ENCODE measurements at places on chromosomes 6 and 20.

DNA sequence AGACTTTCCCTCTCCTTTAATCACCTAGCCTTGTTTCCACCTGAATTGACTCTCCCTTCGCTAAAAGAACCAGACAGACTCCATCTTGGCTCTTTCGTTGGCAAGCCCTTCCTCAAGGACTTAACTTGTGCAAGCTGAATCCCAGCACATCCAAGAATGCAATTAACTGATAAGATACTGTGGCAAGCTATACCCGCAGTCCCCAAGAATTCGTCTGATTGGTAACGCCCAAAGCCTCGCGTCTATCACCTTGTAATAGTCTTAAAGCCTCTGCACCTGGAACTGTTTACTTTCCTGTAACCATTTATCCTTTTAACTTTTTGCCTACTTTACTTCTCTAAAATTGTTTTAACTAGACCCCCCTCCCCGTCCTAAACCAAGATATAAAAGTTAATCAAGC, 15.6 kb upstream of the MYCT1 start:
- no peak for DNase-seq

GRCh38 chr6:37622646-37623071, 75.0 kb downstream of the MDGA1 start:
- DNase-seq, result no peak

DNA sequence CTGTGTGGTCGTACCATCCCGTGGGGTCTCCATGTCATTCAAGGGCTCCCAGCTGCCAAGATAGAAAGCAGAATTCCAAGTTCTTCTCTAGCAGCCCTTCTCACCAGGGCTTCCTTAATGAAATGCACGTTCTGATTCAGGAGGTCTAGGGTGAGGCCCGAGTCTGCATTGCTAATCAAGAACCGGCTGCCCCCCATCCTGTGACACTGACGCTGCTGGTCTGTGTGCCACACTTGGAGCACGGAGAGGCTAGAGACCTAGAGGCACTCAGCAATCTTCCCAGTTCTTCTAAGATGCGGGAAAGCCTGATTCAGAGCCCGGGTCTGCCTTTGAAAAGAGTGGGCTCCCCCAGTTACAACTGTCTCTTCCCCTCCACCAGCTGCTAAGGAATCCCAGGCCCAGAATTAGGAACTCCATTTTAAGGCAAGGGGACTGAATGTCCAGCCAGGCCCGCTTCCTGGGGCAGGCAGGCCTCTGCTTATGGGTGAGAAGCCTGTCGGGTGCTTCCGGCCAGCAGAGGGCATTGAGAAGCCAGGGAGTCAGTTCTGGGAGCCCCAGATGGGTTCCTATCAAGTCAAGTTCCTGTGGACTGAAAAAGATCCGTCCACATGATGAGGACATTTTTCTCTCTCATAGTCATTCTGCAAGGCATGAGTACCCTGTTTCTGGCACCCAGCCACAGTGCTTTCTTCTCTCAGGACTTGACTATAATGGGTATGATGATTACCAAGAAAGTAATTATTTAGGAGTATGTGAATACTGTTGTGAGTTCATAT, 69.8 kb upstream of the RIN2 start:
- DNase-seq, result peak; percentile 16

GRCh38 chr6:63066055-63066704, 145.1 kb upstream of the FKBP1C start:
- no peak for DNase-seq

DNA sequence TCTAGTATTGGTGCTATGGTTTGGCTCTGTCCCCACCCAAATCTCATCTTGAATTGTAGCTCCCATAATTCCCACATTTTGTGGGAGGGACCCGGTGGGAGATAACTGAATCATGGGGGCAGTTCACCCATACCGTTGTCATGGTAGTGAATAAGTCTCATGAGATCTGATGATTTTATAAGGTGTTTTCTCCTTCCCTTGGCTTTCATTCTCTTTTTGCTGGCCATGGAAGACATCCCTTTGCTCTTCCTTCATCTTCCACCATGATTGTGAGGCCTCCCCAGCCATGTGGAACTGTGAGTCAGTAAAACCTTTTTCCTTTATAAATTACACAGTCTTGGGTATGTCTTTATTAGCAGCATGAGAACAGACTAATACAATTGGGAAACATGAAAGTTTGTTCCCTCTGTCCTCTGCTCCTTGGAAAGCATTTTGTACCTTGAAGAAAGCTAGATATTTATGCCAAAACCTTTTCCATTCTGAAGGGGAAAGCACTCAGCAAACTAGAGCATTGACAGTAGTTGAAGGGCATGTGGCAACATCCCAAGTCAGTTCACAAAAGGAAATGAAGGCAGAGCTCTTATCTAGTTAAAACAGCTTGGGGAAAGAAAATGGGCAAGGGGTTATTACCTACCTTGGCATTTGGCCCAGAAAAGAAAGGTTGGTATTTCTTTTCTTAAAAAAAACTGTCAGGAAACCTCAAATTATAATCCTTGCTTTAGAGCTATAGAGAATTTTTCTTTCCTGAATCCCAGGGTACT, 10.7 kb upstream of the TNFAIP3 start:
- DNase-seq, result no peak

GRCh38 chr6:106439459-106439858, 78.9 kb downstream of the CRYBG1 start:
- DNase-seq, result no peak

GRCh38 chr6:103504501-103505154, 1355.1 kb downstream of the HACE1 start:
- DNase-seq, result no peak

DNA sequence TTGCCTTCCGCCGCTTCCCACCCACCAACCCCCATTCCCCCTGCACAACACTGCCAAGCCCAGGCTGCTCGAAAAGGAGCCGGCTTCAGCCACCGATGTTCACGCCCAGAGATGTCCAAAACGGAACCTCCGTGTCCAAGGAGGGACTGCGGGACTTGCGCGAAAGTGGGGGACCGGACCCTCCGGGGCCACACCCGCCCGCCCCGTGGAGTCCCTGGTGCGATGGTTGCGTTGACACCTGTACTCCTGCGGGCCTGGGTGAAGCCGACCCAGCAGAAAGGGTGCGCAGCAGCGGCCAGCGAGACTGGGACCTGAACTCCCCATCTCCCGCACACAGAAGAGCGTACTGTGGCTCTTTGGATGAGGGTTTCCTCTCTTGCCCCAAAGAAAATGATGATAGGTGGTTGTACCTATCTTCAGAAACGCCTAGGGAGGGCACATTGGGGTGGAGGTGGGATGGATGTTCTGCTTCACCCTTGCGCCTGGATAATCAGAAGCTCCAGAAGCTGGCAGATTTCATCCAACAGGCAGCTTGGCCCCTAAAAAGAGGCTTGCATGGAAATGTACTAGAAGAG, 1.9 kb upstream of the VGLL2 start:
- DNase-seq, result no peak

GRCh38 chr20:63547725-63548480, at the start of gene SRMS:
TSS of gene SRMS (minus strand) at chr20:63547749. CDS start at chr20:63547463, 286 bp downstream.
- DNase-seq, result no peak

- no peak for DNase-seq
Observed at GRCh38 chr6:100881707-100882040, 545 bp upstream of the ASCC3 start.

- DNase-seq, result no peak
Observed at GRCh38 chr6:80480421-80481157, 374.1 kb downstream of the BCKDHB start.
